ENCODE measurements at places on chromosomes 6 and 20.
A peak's percentile ranks its signal among the peaks of the same experiment; 100 is the strongest.

DNA sequence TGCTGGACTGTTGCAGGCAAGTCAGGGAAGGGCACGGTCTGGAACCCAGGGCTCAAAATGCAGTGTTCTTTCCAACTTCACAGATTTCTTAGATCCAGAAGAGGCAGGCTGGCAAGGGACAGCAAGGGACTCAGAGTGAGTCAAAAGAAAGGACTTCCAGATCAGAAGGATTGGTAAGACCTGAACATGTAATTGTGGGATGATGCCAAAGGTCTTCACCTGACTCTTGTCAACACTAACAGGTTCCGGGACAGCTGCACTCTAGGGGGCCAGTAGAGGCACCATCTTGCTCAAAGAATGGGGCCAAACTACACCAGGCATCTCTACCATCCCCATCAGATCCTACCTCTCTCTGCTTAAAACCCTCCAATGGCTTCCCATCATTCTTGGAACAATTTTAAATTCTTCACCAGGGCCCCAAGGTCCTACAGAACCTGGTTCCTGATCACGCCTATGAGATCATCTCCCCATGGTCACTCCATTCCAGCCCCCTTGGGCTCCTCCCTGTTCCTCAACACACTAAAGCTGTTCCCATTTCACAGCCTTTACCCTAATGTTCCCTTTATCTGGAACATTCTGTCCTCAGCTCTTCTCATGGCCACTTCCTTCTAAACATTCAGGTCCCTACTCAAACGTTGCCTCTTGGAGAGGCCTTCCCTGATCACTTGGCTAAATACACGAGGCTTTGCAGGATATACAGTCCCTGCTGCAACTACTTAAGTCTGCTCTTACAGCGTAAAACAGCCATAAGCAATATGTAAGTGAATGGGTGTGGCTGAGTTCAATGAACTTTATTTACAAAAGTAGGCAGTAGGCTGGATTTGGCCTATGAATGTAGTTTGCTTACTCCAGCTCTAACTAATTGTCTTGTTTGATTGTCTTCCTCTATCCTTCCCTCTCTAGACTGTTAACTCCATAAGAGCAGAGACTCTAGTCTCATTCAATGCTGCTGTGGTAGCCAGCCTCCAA lies 29.6 kb upstream of the TTPAL start:
- DNase-seq = no peak

GRCh38 chr6:84546427-84546914 lies 217.9 kb downstream of the TBX18 start:
- no peak for DNase-seq

GRCh38 chr20:57332105-57333089 lies 2.8 kb downstream of the SPO11 start:
- no peak for DNase-seq

GRCh38 chr20:49785852-49786175 lies 26.8 kb upstream of the SLC9A8 start:
- peak; percentile 64 for DNase-seq

- no peak for DNase-seq
Observed at GRCh38 chr20:12733811-12734210, 275.0 kb upstream of the SPTLC3 start.

DNA sequence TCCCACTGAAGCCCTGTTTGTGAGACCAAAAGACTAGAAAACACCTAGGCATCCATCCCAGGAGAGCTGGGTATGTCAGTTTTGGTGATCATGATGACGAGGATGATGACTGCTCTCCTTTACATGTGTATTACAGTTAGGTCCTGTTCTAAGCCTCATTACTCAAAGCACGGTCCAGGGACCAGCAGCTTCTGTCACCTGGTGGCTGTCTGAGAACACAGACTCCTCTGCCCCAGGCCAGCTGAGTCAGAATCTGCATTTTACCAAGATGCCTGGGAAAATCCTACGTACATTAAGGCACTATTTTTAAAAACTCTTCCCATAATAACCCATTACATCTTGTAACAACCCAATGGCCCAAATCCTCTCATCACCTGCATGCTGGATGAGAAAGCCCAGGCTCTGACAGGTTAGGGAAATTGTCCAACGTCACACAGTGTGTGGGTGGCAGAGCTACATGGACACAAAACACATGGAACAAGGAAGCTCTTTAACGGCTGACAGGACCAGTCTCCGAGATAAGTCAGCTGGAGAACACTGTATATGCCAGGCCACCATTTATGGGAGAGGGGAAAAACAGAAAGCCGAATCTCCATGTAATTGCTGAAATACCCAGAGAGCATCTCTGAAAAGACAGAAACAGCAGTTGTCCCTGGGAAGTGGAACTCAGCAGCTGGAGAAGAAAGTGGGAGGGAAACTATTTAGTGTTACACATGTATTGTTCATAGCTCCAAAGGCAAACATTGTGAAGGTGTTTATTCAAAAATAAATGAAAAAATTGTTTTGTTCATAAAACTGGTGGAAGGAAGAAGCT lies 65.4 kb downstream of the BMP7 start:
- no peak for DNase-seq

- no peak for DNase-seq
Observed at GRCh38 chr20:46279103-46279502, 29.2 kb downstream of the CDH22 start.

DNA sequence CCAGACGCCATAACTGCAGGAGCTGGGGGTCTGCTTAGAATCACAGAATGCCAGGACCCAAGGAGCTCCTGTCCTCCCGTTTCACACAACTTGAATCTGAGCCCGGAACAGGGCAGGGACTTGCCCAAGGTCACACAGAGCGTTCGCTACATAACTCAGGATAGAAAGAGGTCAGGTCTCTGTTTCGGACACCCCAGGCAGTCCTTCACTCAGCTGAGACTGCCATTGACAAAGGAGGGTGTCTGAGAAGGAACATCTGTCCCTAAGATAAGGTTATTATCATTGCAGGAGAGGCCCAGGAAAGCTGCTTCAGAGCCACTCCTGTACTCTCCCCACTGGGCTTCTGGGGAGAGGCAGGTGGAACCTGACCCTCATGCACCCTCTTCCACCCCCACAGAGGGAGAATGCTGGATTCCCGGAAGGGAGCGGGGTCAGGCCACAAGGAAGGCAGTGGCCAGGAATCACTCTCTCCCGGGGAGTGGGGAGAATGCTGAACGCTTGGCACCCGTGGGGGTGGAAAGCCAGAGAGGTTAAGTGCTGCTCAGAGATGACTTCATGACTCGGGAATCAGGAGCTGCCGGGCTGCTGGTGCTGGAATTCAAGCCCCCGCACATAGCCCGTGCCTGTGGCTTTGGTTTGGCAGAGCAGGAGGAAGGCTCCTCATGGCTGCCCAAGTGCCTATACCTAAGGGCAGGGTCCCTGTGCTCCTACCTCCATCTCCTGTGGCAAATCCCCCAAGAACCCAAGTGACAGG lies 10.7 kb downstream of the SDC4 start:
- no peak for DNase-seq

DNA sequence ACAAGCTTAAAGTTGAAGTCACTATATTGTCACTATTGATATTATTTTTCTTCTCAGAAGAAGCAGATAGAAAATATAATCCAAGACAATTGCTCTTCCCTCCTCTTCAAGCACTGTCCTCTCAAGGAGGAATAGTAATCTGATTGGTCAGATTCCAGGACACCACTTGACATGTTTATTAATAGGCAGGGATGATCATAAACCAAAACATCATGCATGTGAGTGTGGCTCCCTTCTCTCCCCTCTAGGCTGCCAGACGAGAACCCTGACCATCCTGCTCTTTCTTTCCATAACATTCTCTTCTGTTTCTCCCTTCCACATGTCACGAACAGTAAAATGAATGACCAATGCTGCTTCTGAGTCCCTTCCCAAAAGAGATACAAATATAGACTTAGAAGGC lies 7.5 kb downstream of the ATG5 start:
- DNase-seq = no peak

GRCh38 chr6:151592449-151593159 lies 98.8 kb downstream of the CCDC170 start:
- no peak for DNase-seq

GRCh38 chr6:42313941-42314570 lies 96.4 kb upstream of the MRPS10 start:
- no peak for DNase-seq
